HL-60 (cell line): ENCODE measurements at places on chromosomes 5 and 9.

DNA sequence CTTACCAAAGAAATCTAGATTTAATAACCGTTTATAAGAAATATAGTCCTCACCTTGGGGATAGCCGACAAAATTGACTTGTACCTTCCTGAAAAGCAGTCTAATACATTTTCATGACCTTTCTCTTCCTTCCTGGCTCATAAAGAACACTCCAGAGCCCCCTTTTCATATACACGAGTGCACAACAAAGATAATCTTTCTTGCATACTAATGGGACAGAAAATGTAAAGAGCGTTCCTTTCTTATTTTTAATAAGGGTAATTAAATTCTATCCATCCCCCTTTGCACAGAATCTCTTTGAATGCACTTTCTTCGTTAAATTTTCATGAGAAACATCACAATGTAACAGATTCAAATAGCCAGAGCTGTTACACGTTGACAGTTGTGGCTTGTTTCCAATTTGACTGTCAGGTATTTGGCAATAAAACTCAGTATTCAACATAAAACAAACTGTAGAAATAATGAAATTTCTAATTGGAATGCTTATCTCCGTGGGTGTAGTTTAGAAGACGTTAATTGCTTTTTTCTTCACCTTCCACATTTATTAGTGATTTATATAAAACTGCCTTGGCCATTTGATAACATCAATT, 732.3 kb upstream of the DMAC1 start:
- DNase-seq: no peak

- no peak for DNase-seq
These were observed 94.1 kb upstream of the SELENOP start for GRCh38 chr5:42905827-42906226.

- DNase-seq: no peak
These were observed 31.3 kb downstream of the RAI14 start for GRCh38 chr5:34687269-34688011.

- DNase-seq: no peak
These were observed 367.5 kb downstream of the DEPDC1B start for GRCh38 chr5:60332244-60333004.

DNA sequence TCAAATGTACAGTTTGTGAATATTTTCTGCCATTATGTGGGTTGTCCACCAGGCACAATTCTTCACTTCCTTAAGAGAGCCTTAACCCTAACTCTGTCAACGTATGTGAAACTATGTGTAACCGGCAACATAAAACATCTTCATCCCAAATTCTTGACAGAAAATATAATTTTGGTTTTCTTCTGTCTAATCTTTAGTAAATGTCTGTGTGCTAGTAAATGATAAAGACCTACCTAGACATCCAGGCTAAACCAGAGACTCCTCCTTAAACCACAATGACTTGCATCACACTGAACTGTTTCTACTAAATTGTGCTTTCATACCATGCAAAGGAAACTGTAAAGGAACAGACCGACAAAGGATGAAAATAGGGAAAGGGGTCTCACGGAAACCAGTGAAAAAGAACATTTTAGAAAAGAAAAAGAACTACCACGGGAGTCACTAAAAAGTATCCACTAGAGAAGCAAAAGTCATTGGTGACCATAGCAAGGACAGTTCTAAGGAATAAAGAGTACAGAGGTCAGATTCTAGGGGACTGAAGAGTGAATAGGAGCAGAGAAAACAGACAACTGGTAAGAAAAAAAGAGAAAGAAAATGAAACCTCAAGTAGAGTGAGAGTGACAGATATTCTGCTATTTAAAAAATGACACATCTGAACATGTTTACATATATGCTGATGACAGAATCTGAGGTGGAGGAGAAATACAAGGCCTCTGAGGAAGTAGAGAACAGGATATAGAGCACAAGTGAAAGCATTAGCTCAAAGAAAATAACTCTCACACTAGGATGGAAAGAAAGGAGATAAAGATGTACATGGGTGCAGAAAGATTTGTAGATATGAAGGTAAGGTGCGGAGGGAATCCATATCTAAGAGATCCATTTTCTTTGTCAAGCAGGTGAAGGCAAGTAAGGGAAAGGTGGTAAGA, 49.4 kb downstream of the FNIP1 start:
- peak; percentile 50 for DNase-seq
